ENCODE measurements at places on chromosomes 3 and 15. TPM values are rescaled to one million over a fixed set of nuclear protein-coding genes. Genes with fewer than 3 reads are reported as not detected.

Gene OIP5
- total RNA-seq: 1.1 TPM

Gene YEATS2
- total RNA-seq: 32.8 TPM

Gene ALDH1L1
- 6.2 TPM for total RNA-seq

Gene CCDC39
- 1.2 TPM for total RNA-seq

Gene GHSR
- total RNA-seq: not detected

Gene KLHL6
- 24.4 TPM for total RNA-seq

Gene SEMA6D
- 8.2 TPM for total RNA-seq

Gene INTS14
- total RNA-seq: 30.9 TPM

Gene ALS2CL
- 142 TPM for total RNA-seq

Gene ECE2
- not detected for total RNA-seq

Gene CPNE4
- total RNA-seq: 0.47 TPM

Gene DLL4
- total RNA-seq: 14.2 TPM

Gene PLA1A
- 18.5 TPM for total RNA-seq

Gene OXTR
- total RNA-seq: not detected

Gene AP3S2
- 19.6 TPM for total RNA-seq

Gene REC114
- total RNA-seq: not detected

Gene DPPA2
- not detected for total RNA-seq

Gene PLCB2
- 112 TPM for total RNA-seq

Gene PROS1
- total RNA-seq: 32.5 TPM

Gene XIRP1
- not detected for total RNA-seq

Gene NCKIPSD
- total RNA-seq: 20.5 TPM

Gene TP63
- 8.8 TPM for total RNA-seq

Gene VWA5B2
- total RNA-seq: not detected

Gene PIAS1
- total RNA-seq: 47.8 TPM

Gene SV2B
- total RNA-seq: not detected

Gene FOXB1
- not detected for total RNA-seq

Gene SNURF
- 7.0 TPM for total RNA-seq

Measured in upper lobe of left lung (tissue), 6 donors.